ENCODE measurements at places on chromosomes 6 and 20.

GRCh38 chr6:15623276-15624116 lies 39.3 kb downstream of the DTNBP1 start:
- no peak for DNase-seq

DNA sequence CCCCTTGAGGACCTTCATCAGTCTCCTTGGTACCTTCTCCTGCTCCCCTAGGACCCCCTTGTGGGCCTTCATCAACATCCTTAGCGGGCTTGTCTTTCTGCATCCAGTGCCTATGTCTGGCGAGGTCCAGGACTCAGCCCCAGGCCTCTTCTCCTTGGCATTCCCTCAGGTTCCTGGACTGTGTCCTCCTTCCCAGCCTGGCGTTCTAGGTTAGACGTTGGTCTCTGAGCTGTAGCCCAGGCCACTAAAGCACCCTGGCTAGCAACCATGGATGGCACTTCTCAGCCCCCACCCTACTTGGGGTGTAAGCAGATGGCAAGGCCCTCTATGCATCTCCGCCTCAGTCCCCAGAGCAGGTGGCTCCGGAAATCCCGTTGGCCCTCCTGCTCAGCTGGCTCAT lies 51.5 kb upstream of the NNAT start:
- no peak for DNase-seq

DNA sequence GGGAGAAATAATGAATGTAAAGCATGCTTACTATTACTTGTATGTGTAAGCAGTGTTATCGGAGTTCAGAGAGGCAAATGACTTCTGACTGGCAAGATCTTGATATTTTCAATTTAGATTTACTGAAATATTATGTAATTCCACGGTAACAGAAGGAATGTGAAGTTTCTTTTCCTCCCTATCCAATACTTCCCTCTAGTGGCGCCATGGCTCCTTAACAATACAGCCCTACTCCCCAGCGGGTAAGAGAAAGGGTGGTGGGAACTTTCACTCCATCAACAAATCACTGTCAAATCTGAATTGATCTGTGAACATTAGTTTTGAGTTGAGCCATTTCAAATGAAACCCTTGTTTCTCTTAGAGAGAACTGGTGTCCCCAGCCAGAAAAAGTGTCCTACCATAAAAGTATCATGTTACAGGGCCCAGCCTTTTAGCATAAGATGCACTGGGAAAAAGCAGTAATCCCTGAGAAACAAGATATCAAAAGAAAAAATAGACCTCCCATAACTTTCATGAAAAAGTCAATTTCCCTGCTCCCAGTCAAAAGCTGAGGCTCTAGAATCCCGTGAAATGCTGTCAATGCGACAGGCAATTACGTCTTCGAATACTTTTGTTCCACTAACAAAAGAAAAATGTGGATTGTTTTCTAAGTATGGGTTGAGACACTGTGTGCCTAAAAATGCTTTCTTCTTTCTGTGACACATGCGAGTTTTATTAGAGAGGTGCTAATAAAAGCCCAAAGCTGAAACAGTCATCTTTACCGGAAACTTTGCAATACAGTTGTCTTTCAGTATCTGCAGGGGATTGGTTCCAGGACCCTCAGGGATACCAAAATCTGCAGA lies 12.9 kb downstream of the COX7A2 start:
- peak; percentile 37 for DNase-seq

DNA sequence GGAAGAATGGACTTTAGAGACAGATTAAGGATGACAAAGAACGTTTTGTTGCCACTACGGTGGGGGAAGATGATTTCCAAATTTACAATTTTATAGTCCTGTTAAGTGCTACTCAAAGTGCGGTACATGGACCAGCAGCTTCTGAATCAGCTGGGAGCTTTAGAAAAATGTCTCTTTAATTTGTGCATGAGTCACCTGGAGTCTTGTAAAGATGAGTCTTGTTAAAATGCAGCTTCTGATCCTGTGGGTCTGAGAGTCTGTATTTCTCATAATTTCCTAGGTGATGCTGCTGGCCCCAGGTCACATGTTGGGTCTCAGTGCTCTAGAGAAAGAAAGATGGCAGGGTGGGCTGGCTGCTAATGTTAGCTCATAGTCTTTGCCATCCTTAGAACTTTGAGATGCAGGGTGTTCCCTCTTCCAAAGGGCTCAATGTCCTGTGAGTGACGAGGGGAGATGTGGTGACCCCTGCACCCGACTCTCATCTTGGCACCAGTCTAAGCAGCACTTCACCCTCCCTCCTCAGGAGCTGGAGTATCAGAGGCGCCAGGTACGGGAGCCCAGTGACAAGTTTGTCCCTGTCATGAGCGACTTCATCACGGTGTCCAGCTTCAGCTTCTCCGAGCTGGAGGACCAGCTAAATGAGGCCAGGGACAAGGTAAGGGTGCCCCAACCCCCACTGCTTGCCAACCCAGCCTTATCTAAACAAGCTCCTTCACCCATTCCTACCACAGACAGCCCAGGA lies 34.5 kb downstream of the MOCS1 start:
- DNase-seq, result no peak

GRCh38 chr6:163773646-163774045 lies 359.1 kb downstream of the QKI start:
- no peak for DNase-seq

GRCh38 chr20:805713-806112 lies 27.8 kb upstream of the FAM110A start:
- DNase-seq, result no peak

DNA sequence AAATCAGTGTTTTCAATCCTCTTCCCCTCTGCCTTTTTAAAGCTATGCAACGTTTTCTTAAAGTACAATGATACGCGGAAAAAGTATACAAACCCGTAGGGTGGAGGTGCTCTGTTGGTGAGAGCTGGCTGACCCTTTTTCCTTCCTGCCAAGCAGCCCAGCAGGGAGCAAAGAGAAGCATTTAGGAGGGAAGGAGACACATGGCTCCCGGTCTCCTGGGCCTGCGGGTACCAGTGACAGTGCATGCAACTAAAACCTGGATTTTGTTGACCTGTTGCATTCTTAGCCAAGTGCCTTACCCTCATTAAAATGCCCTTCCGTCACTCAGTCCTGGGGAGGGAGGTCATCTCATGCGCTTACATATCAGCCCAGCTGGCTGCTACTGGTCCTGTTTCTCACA lies 87.2 kb downstream of the SLX4IP start:
- DNase-seq, result no peak

- DNase-seq, result no peak
Observed at GRCh38 chr6:15376900-15377487, 131.1 kb downstream of the JARID2 start.

All from brain microvascular endothelial cell (primary cell).